Activated gamma-delta T cell treated with Interleukin-2 at 50 U/mL for 16 hours (primary cell): ENCODE measurements at places on chromosomes 2 and 18.

DNA sequence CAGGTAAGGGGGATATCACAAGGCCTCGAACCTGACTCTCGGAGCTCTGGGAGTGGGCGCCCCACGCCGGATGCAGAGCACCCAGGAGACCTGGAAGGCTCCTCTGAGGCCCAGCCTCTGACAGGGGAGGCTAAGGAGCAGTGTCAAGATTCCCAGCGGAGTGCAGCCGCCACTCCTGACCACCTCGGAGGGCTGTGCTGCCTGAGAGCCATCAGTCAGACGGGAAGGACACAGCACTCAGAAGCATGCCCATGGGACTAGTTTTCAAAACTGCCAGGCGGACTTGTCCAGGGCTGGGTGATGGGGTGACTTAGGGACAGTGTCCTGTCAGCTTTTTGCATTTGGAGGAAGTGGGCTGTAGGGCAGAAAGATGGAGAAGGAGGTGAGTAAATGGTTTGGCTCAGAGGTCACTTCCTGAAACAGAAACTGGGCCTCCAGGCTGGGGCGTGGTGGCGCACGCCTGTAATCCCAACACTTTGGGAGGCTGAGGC, 34.6 kb upstream of the B3GNT7 start:
- no peak for DNase-seq

GRCh38 chr2:237404413-237404812, 9.6 kb downstream of the COL6A3 start:
- no peak for DNase-seq

- no peak for DNase-seq
These were observed 562 bp downstream of the ANKMY1 start for GRCh38 chr2:240557101-240557751.

DNA sequence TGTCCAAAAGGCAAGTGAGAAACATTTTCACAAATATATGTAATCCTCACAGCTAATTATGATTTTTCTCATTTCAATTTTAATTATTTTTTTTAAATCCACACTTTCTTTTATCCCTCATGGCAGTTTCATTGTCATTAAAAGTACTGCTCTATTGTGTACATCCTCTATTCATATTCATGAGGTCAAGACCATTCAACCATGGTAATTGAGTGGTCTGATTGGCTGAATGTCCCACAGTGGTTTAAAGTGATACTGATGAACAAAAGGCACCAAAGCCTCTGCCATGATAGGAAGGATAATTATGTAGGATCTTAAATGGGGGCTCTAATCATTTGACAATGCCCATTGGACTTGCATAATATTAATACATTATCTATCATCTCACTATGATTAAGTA, 108.4 kb upstream of the EPHA4 start:
- DNase-seq, result no peak

GRCh38 chr2:161420406-161421074, 4.4 kb downstream of the TBR1 start:
- no peak for DNase-seq

DNA sequence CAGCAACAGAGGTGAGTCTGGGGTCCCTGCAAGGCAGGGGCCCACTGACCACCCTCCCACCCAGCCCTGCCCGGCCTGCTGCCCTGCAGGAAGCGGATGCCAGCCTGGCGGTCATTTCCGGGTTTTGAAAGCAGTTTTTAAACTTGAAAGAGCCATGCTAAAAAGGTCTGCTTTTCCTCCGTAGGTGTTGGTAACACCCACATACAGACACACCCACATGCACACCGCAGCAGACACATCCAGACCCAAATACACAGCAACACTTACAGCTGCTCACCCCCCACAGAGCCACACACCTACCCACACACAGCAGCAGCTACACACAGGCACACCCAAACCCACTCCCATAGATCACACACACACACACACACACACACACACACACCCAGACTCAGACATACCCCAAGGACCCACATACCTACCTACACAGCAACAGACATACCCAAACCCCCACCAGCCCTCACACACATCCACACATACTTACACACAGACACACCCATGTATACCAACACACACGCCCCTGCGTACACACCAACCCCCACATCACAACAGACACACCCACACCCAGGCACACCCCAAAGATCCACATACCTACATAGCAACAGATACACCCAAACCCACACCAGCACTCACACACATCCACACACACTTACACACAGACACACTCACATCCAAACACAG, 7.6 kb downstream of the ZFP36L2 start:
- DNase-seq, result peak; percentile 86

DNA sequence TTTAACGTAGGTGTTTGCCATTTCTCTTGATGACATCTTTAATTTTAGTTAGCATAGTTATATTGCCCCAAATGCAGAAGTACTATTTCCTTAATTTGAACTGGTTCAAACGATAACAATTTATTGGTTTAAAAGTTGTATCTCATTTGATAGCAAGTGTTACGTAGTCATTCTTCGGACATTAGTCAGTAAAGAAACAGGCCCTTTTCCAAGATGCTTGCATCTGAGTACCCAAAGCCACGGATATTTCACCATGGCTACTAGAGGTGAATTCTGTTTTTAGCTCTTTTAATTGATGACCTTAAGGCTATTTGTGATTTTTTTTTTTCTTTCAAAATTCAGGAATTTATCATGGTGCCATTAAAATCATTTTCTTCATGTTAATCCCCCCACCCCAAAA, 32.1 kb downstream of the GLS start:
- no peak for DNase-seq

- no peak for DNase-seq
These were observed 5.4 kb downstream of the TGFBRAP1 start for GRCh38 chr2:105324101-105324500.

- DNase-seq, result no peak
These were observed 16.8 kb downstream of the EVX2 start for GRCh38 chr2:176066645-176067588.

DNA sequence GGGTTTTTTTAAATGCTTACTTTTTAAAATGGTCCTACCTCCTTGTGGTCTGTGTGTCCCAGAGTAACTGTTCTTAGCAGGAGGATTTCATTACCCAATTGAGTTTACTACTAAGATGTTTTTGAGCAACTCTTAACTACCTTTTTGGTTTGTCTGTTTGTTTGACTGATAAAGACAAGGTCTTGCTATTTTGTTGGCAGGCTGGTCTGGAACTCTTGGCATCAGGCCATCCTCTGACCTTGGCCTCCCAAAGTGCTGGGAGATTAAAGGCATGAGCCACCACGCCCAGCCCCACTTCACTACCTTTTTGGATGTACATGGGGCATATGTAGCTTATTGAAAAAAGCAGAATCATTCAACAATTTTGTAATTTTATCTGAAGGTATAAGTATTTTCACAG, 14.9 kb downstream of the MRPS9 start:
- no peak for DNase-seq

DNA sequence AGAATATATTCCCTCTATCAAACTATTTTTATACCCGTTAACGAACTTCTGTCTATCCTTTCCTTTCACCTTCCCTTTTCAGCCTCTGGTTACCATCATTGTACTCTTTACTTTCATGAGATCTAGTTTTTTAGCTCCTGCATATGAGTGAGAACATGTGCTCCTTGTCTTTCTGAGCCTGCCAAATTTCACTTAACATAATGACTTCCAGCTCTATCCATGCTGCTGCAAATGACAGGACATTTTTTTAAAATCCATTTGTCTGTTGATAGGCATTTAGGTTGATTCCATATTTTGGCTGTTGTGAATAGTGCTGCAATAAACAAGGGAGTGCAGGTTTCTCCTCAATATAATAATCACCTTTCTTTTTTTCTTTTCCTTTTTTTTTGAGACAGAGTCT, 8.2 kb upstream of the CCDC195 start:
- DNase-seq, result no peak

GRCh38 chr2:144445196-144445595, 74.7 kb downstream of the ZEB2 start:
- no peak for DNase-seq

DNA sequence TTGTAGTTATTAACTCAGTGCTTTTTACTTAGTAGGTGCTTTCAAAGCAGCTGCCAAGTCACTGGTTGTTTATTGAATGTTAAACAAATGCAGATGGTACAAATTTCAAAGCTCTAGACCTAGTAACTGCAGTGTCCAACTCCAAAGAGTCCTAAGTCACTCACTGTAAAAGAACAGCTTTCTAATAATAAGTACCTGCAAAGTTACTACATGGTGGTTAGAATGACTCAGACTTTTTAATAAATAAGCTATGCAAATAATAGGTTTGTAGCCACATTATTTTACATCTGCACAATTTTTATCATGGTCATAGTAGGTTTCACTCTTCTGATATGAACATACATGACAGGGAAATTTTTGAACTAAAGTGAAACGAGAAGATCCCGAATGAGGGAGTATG, 1620.4 kb upstream of the CELF4 start:
- no peak for DNase-seq

GRCh38 chr2:65420712-65421431, 11.5 kb downstream of the SPRED2 start:
- no peak for DNase-seq

- DNase-seq, result no peak
These were observed 10.0 kb upstream of the MTERF4 start for GRCh38 chr2:241112046-241112445.

GRCh38 chr2:3170792-3171455, 206.7 kb downstream of the EIPR1 start:
- no peak for DNase-seq

DNA sequence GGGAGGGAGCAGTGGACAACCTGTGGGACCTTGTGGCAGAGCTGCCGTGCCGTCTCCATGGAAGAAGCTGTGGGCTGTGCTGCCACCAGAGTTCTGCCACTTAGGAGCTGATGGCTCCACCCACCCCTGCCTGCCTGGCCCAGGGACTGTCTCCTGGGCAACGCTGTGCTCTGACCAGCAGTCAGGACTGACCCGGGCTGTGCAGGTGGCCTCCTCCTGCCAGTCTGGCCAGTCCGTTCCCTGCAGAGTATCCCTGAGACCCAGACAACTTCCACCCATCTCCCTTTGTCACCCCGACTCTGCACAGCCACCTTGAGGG, 12.8 kb downstream of the ASIC4 start:
- no peak for DNase-seq
